ENCODE measurements at places on chromosomes 7 and 10. TPM values are rescaled to one million over a fixed set of nuclear protein-coding genes. Genes with fewer than 3 reads are reported as not detected.

ZNF804B gene
- total RNA-seq, result not detected

C10orf143 gene
- total RNA-seq, result 5.1 TPM

- no peak for DNase-seq
Measured at GRCh38 chr10:97096261-97097083, 89.3 kb downstream of the SLIT1 start.

- DNase-seq, result no peak
Measured at GRCh38 chr10:46297406-46298204, 10.8 kb downstream of the ANTXRL start.
